ENCODE measurements at places on chromosomes 6 and 20.

DNA sequence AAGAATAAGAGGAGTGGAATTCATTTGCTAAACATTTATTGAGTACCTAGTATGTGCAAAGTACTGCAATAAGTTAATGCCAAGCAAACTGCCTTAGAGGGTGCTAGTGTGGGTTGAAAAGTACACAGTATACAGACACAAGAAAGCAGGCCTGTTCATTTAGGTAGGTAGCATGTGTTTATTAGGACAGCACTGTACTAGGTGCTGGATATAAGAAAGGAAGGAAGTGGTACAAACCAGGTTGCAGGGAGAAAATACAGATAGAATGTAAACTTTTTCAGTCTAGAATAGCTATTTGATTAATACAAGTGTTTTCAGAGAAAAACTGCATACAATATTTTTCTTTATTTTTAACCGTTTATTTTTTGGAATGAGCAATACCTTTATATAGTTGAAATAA, 68.1 kb downstream of the PHF20 start:
- no peak for DNase-seq

DNA sequence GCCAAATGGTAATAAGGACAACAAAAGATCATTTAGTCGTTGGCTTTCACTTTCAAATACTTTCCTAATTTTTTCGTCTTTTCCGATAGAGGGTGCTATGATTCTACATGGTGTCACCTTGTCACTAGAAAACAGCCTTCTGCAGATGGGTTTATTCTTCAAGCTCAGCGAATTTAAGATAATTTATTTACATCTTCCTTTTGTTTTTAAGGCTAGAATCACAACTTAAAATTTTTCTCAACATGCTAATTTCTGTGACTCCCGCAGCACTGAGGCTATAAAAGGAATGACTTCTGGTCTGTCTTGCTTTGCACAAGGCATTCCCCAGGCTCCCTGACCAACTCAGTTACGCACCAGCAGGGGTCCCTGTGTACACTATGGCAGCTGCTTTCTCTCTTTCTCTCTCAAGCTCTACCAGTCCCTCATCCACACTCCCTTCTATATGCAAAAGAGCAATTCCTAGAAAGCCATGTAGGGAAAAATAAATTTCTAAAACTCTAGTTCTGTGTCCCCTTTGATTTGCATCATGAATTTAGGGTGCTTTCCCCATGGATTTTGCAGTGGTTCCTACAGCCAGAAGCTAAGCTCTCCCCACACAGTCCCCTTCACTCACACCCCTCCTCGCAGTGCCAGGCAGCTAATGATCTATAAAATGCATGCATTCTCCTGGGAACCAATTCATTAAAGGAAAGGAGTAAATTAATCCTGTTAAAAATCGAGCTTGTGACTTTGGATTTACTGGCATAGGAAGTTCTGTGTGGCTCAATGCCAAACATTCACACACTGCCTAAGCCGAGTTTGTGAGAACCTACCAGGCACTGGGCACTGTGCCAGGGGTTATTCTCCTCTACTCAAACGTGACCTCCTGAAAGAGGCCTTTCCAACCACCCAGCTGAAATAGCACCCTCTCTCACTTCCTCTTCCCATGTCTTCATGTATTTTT, 74.5 kb downstream of the DCDC2 start:
- no peak for DNase-seq

DNA sequence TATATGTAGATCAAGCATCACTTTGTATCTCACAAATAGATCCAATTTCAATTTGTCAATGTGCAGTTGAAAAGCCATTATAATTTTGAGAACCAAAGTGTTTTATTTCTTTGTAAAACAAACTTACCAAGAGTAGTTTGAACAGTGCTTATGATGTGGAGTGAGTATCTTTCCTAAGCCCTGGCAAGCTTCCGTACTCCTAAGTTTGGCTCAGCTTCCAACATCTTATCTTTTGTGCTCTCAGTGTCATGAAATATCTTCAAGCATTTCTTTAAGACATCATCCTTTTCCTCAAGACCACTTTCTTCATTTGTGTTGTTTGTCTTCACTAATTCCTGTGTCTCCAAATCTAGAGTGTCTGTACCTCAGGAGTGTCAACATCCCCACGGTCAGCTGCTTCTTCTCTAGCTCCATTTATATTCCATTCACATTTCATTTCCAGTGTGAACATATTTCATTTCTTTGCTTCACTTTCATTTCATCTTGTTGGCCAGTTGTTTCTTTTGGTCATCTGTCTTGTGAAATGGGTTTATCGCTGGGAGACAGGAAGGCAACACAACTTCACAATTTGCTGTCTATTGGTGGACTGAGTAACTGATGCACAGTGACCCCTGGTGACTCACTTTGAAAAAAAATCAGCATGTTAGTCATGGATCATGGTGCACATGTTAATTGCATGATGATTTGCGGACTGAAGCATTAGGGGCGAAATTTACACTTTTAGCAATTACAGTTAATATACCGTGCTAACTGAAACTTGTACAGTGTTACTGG, 36.9 kb downstream of the SLC24A3 start:
- DNase-seq: no peak

- DNase-seq: no peak
Measured at GRCh38 chr6:87237804-87238203, 82.4 kb downstream of the ZNF292 start.

DNA sequence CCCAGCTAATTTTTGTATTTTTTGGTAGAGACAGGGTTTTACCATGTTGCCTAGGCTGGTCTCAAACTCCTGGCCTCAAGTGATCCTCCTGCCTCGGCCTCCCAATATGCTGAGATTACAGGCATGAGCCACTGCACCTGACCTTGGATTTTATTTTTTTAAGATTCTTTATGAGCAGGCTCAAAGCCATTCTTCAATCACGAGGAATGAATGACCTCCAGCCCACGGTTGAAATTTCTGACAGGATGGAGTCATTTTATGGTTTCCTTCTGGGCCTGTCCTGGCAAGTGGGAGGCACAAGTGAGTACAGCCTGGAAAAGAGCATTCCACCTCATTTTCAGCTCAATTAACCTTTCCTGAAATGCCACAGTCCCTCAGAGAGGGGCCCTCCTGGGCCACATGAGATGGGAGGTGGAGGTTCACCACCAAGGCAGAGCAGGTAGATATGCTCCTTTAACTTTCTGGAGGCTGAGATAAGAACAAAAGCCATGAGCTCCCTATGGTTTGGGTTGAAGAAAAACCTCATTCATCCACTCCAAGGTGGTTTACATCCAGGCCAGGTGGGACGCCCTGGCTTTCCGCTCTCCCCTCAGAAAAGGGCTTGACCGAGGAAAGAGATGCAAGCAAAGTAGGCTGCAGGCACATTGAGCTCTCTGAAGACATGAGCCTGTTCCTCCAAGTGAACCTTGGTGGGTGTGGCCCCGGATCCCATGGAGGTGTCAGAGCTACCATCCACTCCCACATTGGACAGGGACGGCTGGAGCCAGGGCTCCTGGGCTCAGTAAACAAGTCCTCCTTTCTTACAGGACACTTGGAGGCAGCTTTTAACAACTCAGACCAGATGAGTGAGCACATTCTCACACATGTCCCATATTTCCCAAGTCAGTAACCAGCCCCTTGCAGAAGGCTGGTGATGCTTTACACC, 208.5 kb upstream of the SSTR4 start:
- DNase-seq: no peak

DNA sequence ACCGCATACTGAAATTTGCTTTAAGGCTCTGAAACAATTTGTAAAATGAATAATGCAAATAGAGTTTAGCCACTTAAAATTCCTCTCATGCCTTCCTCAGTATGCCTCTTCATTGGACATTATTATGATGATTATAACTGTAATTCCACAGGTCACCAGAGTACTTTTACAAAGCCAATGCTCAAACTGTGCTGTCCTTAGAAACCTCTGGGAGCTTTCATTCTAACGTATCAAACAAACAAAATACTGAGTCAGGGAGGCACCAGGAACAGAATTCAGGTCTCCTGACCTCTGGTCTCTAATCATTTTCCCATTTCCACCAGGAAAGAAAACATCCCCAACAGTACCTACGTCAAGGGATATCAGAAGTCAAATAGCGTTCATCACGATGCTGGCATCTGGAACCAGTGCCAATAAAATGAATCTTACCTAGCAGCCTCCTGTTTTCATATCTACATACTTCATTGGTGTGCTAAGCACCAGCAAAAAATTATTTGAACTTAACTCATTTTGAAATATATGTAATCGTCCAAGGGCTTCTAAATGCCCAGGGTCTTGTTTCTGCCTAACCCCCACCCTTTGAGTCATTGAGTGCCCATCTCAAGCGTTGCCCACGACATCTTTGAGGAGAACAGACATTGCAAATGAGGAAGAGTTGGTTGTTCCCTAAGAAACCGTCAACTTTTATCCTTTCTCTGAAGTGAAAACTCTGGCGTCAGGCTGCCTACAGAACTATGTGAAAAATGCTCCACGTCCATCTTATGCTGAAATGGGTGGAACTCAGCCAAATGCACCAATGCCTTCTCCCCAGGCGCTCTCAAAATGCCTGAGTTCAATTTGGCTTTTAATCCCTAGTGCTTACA, 37.9 kb downstream of the NEDD9 start:
- DNase-seq: no peak

DNA sequence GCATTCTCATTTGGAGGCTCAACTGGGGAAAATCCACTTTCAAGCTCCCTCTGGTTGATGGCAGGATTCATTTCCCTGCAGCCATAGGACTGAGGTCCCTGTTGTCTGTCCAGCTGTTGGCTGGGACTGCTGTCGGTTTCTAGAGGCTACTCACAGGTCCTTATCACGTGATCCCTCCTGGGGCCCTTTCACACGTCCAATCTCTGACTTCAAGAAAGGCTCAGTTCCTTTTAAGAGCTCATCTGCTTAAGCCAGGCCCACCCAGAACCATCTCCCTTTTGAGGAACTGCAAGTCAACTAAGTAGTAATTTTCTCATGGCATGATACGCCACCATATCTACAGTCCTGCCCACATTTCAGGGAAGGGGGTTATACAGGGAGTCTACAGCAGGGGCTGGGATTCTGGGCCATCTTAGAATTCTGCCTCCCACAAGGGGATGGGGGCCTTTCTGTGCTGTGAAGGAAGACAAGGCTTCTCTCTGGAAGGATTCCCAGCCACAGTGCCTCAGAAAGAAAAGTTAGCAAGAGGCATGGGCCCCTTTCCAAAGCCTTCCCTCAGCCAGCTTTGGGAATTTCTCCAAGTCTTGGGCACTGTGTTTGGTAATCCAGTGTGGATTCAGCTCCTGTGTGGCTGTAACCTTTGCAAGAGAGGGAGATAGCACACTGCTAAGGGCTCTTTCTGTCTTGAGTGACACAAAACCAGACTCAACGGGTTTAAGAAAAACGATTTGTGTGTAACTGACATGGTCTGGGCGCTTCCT, 66.4 kb downstream of the CTCFL start:
- no peak for DNase-seq

Measured in activated naive CD4-positive, alpha-beta T cell (primary cell).